Fibroblast of lung (primary cell): ENCODE measurements at places on chromosomes 6 and 20. TPM values are rescaled to one million over a fixed set of nuclear protein-coding genes. Genes with fewer than 3 reads are reported as not detected.

GGT7 gene
- total RNA-seq, result 9.5 and 15.2 TPM in 2 replicates

PNPLA1 gene
- total RNA-seq, result not detected in 2 replicates

HUS1B gene
- 0.77 and 1.2 TPM in 2 replicates for total RNA-seq

BPIFB1 gene
- not detected in 2 replicates for total RNA-seq

DDRGK1 gene
- total RNA-seq, result 32.9 and 35.5 TPM in 2 replicates

PLCB4 gene
- total RNA-seq, result 3.6 and 13.7 TPM in 2 replicates

CENPQ gene
- 4.6 and 5.3 TPM in 2 replicates for total RNA-seq

BPI gene
- not detected in 2 replicates for total RNA-seq

VEGFA gene
- 150 and 208 TPM in 2 replicates for total RNA-seq

TREML1 gene
- total RNA-seq, result not detected in 2 replicates

SLC22A1 gene
- total RNA-seq, result 0.26 and 0.50 TPM in 2 replicates

ID4 gene
- 0.83 and 3.1 TPM in 2 replicates for total RNA-seq

DIDO1 gene
- total RNA-seq, result 27.7 and 33.2 TPM in 2 replicates

RBM24 gene
- total RNA-seq, result 1.0 and 2.5 TPM in 2 replicates

ADGRF1 gene
- not detected in 2 replicates for total RNA-seq

LHFPL5 gene
- not detected in 2 replicates for total RNA-seq

MEP1A gene
- total RNA-seq, result not detected in 2 replicates

ARFGEF3 gene
- under 0.01 TPM in 2 replicates for total RNA-seq

ENPP3 gene
- total RNA-seq, result 0.17 and 0.26 TPM in 2 replicates

SNX14 gene
- 121 and 182 TPM in 2 replicates for total RNA-seq

GTSF1L gene
- total RNA-seq, result not detected in 2 replicates

WFDC5 gene
- not detected in 2 replicates for total RNA-seq
